Naive thymus-derived CD8-positive, alpha-beta T cell (primary cell): ENCODE measurements at places on chromosomes 4 and X.

DNA sequence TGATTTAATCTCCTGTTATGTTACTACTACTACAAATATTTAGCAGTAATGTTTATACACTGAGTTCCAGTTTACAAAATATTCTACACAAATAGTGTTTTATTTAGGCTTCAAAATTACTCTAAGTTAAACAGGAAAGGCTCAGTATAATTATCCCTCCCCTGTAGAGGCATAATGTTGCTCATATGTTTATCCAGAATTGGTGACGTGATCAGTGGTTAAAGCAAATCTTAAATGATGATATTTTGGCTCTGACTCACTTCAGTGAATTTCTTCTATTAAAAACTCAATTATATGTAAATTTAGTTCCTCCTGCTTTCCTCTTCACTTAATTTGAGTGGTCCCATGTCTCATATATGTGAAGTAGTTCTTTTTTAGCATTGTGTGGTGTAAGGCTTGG lies 438.5 kb downstream of the ADGRL3 start:
- DNase-seq, result no peak

GRCh38 chr4:141248029-141248428 lies 27.3 kb downstream of the ZNF330 start:
- DNase-seq, result no peak

DNA sequence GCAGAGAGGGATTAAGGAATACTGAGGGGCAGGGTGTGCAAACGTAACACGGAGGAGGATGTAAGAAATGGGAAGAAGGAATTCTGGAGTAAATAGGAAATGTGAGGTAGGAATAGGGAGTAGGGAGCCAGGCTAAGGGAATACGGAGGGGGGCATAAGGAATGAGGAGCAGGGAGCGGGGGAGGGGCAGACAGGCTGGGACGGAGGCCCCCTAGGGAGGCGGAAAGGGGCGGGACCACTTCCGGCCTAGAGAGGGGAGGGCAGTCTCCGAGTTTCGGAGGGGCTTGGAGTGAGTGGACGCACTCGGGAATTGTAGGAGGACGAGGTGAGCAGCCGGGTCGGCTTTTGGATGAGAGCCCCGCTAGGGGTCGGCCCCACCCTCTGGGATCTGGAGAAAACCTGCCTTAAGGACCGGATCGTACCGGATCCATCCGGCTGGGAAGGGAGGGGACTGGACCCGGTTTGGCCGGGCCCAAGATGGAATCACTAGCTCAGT lies 612 bp downstream of the MAGED2 start:
- DNase-seq, result peak; percentile 38

- DNase-seq, result no peak
Measured at GRCh38 chrX:106246511-106246910, 78.4 kb downstream of the PWWP3B start.

DNA sequence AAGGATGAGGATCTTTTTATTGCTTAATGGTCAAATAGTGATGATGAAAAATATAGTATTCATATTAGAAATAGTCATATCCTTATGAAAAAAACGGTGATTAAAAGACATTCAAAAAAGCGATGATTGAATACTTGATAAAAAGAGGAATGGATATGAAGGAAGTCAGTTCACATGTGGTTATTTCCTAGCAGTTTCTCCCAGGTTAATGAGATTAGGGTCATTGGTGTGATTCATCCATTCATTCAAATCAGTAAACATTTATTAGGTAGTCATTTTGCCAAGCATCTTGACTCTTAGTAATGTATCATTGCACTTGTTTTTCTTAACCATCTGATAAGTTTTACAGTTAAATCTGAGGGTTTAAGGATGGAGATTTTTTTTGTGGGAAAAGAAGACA lies 294.1 kb downstream of the ARHGAP24 start:
- DNase-seq, result no peak

DNA sequence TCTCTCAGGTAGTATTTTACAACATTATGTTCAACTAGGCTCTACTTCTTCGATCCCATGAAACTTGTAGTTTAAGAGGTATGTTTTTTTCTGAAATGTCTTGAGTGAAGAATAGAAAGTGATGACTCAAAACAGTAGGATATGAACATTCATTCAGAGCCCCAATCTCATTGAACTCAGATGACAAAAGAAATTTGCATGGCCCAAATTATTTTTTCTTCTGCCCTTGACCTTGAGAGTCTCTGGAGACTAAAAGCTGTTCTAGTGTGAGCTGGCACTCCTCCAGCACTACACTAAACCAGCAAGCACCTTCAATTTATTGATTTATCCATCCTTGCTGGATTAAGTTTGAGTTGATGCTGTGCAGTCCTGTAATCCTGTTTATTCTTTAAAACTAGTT lies 4.0 kb downstream of the DCLK2 start:
- no peak for DNase-seq

DNA sequence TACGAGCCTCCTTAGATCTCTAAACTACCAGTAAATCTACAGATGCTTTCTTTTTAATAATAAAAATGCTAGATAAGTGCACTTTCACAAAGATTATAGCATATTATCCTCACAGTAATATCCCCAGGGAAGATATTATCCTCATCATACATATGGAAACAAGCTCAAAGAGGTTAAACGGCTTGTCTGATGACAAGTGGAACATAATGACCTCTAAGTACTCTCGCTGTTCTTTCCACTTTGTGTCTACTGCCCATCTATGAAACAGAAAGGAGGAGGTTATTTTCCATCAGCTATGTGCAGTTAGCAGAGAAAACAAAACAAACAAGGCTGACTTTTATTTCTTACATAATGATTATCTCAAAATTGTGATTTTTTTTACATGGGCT lies 42.8 kb upstream of the PRDM8 start:
- DNase-seq, result no peak

DNA sequence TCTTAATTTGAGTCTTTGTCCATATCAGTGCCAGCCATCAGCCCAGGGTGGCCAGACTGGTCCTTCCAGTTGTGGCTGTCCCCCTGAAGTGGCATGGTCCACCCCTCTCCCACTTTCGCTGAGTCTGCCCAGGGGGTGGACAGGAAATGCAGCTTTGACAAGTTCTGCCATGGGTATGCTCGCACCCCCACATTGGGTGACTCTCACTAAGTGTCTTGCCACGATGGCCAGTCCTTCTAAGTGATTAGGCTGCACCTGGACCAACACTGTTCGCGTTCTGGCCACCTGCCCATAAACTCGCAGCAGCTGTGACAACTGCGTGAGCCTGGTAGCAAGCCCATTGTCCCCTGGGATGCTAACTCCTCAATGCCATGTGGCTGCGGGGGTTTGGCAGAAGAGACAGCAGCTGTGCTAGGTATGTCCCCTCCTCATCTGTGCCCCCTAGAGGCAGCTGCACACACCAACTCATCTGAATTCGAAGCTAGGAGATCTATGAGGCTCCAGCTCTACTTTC lies 10.0 kb upstream of the LNX1 start:
- no peak for DNase-seq

DNA sequence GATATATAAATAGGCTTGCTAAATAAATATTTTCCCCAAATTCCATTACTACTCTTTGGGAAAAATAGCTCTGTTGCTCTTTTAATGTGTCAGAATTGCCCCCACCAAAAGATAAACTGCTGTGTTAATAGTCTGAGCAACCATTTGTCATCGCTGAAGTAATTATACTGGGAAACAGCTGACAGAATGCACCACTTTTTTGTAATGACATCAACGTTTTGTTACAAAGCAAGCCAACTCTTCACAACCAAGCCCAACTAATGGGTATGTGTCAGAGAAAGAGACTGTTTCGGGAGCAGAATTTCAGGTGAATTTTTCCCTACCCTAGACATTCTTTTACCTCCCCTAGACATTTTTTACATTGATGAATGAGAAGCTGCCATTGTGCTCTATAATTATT lies 405.0 kb upstream of the MAGEB18 start:
- DNase-seq, result no peak

GRCh38 chr4:150581056-150581605 lies 820 bp upstream of the MAB21L2 start:
- no peak for DNase-seq

GRCh38 chr4:5705647-5706320 lies 2.6 kb downstream of the EVC2 start:
- no peak for DNase-seq

DNA sequence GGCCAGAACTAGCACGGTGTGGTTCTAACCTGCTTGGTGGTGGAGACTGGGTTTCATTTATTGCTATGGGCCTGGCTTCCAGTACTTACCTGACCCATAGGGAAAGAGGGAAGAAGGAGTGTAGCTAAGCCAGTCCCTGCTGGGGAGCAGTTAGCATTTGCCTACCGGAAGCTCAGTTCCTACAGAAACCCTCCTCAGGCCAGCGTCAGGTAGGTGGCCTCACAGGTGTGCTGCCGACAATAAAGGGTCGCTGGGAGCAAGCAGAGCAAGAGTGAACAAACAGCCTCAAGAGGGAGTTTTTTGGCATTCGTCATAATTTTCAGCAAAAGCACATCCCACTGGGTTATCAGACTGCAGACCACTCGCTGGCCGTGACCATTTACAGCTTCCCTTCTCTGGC lies 740.6 kb upstream of the TENM3 start:
- no peak for DNase-seq

GRCh38 chr4:150852216-150852615 lies 162.9 kb downstream of the LRBA start:
- DNase-seq, result no peak

- DNase-seq, result no peak
Measured at GRCh38 chr4:56657818-56658217, 23.3 kb downstream of the HOPX start.

- DNase-seq, result no peak
Measured at GRCh38 chrX:53237056-53237455, 12.0 kb upstream of the KDM5C start.

DNA sequence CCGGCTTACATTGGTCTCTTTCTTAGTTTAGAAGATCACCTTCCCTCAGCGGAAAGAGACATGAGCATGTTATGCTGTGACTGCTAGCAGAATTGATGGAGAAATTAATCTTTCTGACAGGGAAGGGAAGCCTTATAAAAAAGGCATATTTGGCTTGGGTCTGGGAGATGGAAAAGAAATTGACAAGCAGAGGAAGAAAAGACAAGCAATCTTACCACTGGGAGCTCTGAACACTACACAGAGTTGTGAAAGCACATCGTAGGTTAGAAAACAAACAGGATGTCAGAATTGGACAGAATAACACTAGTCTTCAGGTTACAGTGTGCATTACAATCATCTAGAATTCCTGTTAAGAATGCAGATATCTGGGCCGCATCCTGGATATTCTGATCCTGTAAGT lies 1493.8 kb upstream of the IGFBP7 start:
- DNase-seq, result no peak

DNA sequence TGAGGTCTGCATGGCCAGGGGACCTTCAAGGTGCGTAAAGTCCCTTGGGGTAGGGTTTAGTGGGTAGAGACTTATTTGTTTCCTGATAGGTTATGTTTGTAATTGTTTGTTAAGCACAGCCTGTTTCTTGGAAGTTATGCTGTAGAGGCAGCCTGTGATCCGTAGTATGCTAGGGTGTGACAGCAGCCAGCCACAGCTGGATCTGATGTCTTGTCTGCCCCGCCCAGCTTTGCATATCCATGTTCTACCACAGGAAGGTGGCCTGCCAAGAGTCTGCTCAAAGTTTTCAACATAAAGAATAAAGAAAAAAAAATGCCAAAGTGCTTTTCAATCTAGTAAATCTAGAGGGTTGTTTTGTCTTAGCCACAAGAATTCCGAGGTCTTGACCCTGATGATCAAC lies 19.1 kb upstream of the PRRG3 start:
- no peak for DNase-seq

- DNase-seq, result no peak
Measured at GRCh38 chr4:5991405-5991804, 26.8 kb downstream of the C4orf50 start.

GRCh38 chrX:120781403-120781802 lies 94.3 kb downstream of the CT47B1 start:
- DNase-seq, result no peak

GRCh38 chr4:178553201-178553600 lies 1111.0 kb upstream of the AGA start:
- no peak for DNase-seq

DNA sequence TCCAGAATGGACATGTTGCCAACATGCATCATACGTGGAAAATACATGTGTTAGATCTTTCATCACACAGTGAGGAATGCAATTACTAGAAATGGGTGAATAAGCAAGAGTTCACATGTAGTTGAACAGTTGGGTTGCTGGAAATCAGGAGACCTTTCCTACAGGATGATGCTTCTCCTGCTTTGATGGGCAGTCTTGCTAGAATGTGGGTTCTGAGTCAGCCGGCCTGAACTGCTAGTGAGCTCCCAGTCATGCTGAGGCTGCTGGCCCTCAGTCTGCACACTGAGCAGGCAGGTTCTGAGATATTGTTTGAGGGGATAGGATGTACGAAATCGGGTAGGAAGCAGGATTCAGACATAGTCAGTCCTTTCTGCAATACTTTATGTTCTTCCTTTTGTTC lies 20.2 kb downstream of the MSL3 start:
- DNase-seq, result no peak

DNA sequence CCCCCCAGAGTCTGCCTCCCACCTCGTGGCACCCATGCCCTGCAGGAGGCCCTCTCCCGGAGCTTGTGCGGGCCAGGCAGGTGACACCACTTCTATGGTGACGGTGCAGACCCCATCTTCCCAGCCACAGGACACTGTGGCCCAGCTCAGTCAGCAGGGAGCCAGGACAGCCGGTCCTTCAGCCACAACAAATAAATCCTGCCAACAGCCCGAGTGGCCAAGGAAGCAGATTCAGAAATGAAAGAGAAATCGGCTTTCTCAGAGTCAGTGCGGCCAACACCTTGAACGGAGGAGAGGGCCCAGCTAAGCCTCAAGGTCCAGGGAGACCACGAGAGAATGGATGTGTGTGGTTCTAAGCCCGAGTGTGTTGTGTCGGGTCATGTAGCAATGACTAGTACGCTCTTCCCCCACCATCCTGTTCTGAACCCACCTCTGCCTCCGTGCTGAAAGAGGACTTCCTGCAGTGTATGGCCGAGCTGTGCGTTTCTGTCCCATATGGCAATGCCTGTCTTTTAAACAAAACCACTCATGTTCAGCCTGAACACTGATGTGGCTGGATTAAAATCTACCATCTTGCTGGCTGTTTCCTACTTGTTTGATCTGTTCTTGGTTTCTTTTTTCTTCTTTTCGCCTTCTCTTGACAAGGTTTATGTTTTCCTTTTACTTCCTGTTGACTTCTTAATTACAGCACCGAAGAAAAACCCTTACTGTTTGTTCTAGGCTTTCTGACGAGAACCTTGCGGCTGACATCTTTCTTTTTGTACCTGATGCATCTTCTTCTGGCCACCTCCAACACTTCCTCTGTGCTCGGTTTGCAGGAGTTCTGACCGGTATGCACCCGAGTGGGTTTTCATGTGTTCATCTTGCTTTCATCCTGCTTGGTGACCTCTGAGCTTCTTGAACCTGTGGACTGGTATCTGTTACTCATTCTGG lies 53.1 kb downstream of the GAK start:
- DNase-seq, result peak; percentile 54

GRCh38 chr4:67109276-67109675 lies 436.0 kb downstream of the CENPC start:
- no peak for DNase-seq

DNA sequence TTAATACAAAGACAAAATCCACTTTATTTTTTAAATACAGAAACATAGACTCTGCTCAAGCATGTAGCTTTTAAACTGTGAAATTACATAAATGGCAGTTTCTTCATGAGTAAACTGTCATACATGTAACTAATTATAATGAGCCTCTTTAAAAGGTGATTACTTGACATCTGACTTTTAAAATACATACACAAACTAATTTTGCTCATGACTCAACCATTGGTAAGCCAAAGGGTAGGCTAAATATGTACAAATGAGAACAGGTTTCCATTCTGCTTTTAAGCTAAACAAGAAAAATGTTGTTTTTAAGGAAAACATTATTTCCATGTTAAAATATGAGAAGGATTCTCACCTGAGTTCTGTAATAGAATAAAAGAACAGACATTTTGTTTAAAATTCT lies 27.9 kb downstream of the CAMK2D start:
- DNase-seq, result no peak
